HCT116 (cell line): ENCODE measurements at places on chromosomes 3 and 15. TPM values are rescaled to one million over a fixed set of nuclear protein-coding genes. Genes with fewer than 3 reads are reported as not detected.

AMIGO3 gene
- total RNA-seq: 0.32 TPM

KIF15 gene
- total RNA-seq: 20.9 TPM

DNASE1L3 gene
- not detected for total RNA-seq

ARGFX gene
- total RNA-seq: not detected

KY gene
- total RNA-seq: not detected

PRTG gene
- total RNA-seq: not detected

TAGLN3 gene
- total RNA-seq: 0.64 TPM

ARL13B gene
- 8.2 TPM for total RNA-seq

KLHL40 gene
- total RNA-seq: not detected

CLEC3B gene
- total RNA-seq: 0.57 TPM

MTMR10 gene
- 13.4 TPM for total RNA-seq

LRRN1 gene
- 0.10 TPM for total RNA-seq

ZNF717 gene
- 0.12 TPM for total RNA-seq

TMEM207 gene
- total RNA-seq: not detected

RHCG gene
- not detected for total RNA-seq

EFHB gene
- total RNA-seq: 0.30 TPM

SAMMSON gene
- not detected for total RNA-seq

NUDT16 gene
- 9.7 TPM for total RNA-seq

CDCP1 gene
- 196 TPM for total RNA-seq

ACTC1 gene
- not detected for total RNA-seq

NR2E3 gene
- total RNA-seq: 0.59 TPM

DZIP1L gene
- 9.6 TPM for total RNA-seq

CCDC39 gene
- total RNA-seq: not detected

LMAN1L gene
- 0.17 TPM for total RNA-seq

TMEM158 gene
- total RNA-seq: 25.8 TPM

GXYLT2 gene
- 5.6 TPM for total RNA-seq

TM6SF1 gene
- total RNA-seq: not detected

ERC2 gene
- not detected for total RNA-seq

CLDN18 gene
- total RNA-seq: 0.17 TPM

C3orf85 gene
- total RNA-seq: not detected

TRPM1 gene
- not detected for total RNA-seq

SEMA3F gene
- total RNA-seq: 15.7 TPM

PCLAF gene
- 93.5 TPM for total RNA-seq

PLA2G4E gene
- not detected for total RNA-seq

WDR48 gene
- 35.6 TPM for total RNA-seq

GCSAM gene
- not detected for total RNA-seq

DNAJB11 gene
- 54.3 TPM for total RNA-seq

COL6A5 gene
- not detected for total RNA-seq

RTP3 gene
- total RNA-seq: not detected

EOMES gene
- total RNA-seq: 1.4 TPM

SERINC4 gene
- 0.12 TPM for total RNA-seq

EFCAB12 gene
- 0.42 TPM for total RNA-seq

CD276 gene
- total RNA-seq: 75.4 TPM

RPL14 gene
- total RNA-seq: 2,938 TPM

RAMAC gene
- 16.5 TPM for total RNA-seq

SHC4 gene
- total RNA-seq: 0.44 TPM
